K562 (cell line): ENCODE measurements at places on chromosomes 3 and 15. TPM values are rescaled to one million over a fixed set of nuclear protein-coding genes. Genes with fewer than 3 reads are reported as not detected.

- no peak overlapping the region for H3K27ac ChIP-seq
- H3K4me3 ChIP-seq: no peak overlapping the region
- H3K27me3 ChIP-seq: no peaks in the 10 kb centered on the region
- H3K36me3 ChIP-seq: no peaks in the 10 kb centered on the region
- H3K4me1 ChIP-seq: no peaks in the 10 kb centered on the region
- DNase-seq: no peak
Observed at GRCh38 chr15:69170597-69170996, 10.2 kb downstream of the GLCE start.

GRCh38 chr3:78659386-78659987, 1108.3 kb downstream of the ROBO1 start:
- no peak overlapping the region for H3K4me3 ChIP-seq
- no peak overlapping the region for H3K27ac ChIP-seq
- no peaks in the 10 kb centered on the region for H3K4me1 ChIP-seq
- H3K36me3 ChIP-seq: no peaks in the 10 kb centered on the region
- DNase-seq: peak; percentile 8

DNA sequence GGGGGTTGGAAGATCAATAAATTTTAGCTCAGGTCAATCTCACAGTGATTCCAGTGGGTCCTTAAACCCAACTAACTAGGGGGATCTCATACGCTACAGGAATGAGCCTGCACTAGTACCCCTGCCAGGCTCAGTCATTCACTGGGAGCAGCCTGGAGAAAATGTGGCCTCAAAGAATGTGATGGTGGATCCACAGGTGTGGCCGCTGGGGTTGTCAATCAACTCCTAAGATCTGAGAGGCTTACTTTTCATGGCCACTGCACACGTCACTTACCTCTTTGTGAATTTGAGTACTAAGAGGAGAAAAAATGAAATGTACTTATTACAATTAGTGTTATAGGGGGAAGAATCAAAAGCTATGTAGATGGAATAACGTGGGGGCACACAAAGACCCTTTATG, 17.5 kb upstream of the FNDC3B start:
- no peak overlapping the region for H3K4me3 ChIP-seq
- H3K36me3 ChIP-seq: no peaks in the 10 kb centered on the region
- no peak for DNase-seq
- no peaks in the 10 kb centered on the region for H3K4me1 ChIP-seq
- H3K27me3 ChIP-seq: no peaks in the 10 kb centered on the region

ACOX2 gene
- not detected in 2 replicates for total RNA-seq

GRCh38 chr3:71062952-71063772, 520.4 kb downstream of the FOXP1 start:
- DNase-seq: no peak
- no peaks in the 10 kb centered on the region for H3K27me3 ChIP-seq
- peaks cover 30% of the 10 kb centered on the region; the same call in 2 of the 3 replicates for H3K4me1 ChIP-seq
- H3K36me3 ChIP-seq: no peaks in the 10 kb centered on the region
- H3K4me3 ChIP-seq: no peak overlapping the region; the same call in 1 of the 2 replicates

CCDC54 gene
- not detected in 2 replicates for total RNA-seq

GRCh38 chr15:57600197-57600596, 8.5 kb downstream of the MYZAP start:
- no peaks in the 10 kb centered on the region for H3K36me3 ChIP-seq
- H3K27me3 ChIP-seq: peaks cover 20% of the 10 kb centered on the region
- DNase-seq: no peak
- no peak overlapping the region for H3K27ac ChIP-seq
- H3K4me3 ChIP-seq: no peak overlapping the region

DNA sequence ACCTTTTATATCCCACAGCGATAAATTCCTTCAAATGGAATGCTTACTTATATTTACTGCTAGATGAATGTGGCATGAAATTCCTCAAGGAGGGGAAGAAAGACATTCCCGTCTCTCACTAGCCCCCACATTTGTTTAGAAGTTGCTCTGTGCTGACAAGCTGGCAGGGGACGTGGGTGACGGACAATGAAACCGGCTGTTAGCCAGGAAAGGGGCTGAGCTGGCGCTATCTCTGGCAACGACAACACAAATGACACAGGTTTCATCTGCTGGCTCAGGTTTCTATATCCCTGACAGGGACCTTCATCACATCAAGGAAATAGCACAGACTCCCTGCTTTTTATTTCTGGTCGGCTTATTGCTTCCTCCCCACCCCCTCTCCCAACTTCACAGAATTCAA, 15.8 kb downstream of the RUVBL1 start:
- H3K4me1 ChIP-seq: peaks cover 4% of the 10 kb centered on the region; the same call in 1 of the 3 replicates
- no peak overlapping the region for H3K27ac ChIP-seq
- no peaks in the 10 kb centered on the region for H3K27me3 ChIP-seq
- H3K36me3 ChIP-seq: peaks cover 83% of the 10 kb centered on the region
- no peak for DNase-seq

TMCO5A gene
- not detected in 2 replicates for total RNA-seq

GRCh38 chr3:10223676-10224639, 24.3 kb upstream of the TATDN2 start:
- no peaks in the 10 kb centered on the region; the same call in 1 of the 2 replicates for H3K4me1 ChIP-seq
- no peak overlapping the region for H3K4me3 ChIP-seq
- H3K36me3 ChIP-seq: no peaks in the 10 kb centered on the region
- H3K27ac ChIP-seq: no peak overlapping the region
- DNase-seq: no peak

GRCh38 chr3:134901461-134901860, 106.4 kb downstream of the EPHB1 start:
- no peak overlapping the region for H3K27ac ChIP-seq
- no peaks in the 10 kb centered on the region for H3K4me1 ChIP-seq
- no peaks in the 10 kb centered on the region for H3K27me3 ChIP-seq
- H3K4me3 ChIP-seq: no peak overlapping the region
- DNase-seq: no peak
- no peaks in the 10 kb centered on the region for H3K36me3 ChIP-seq

- no peaks in the 10 kb centered on the region for H3K27me3 ChIP-seq
- no peak overlapping the region for H3K4me3 ChIP-seq
- H3K27ac ChIP-seq: no peak overlapping the region
- no peak for DNase-seq
- H3K36me3 ChIP-seq: no peaks in the 10 kb centered on the region
Observed at GRCh38 chr3:25381083-25381482, 47.0 kb upstream of the RARB start.

- H3K27ac ChIP-seq: no peak overlapping the region
- no peak overlapping the region for H3K4me3 ChIP-seq
- H3K4me1 ChIP-seq: peaks cover 6% of the 10 kb centered on the region; the same call in 2 of the 3 replicates
- no peaks in the 10 kb centered on the region for H3K36me3 ChIP-seq
- DNase-seq: no peak
Observed at GRCh38 chr15:63354821-63355650, 26.6 kb downstream of the CA12 start.

GRCh38 chr3:175651716-175652115, 792.6 kb downstream of the NAALADL2 start:
- no peak overlapping the region for H3K4me3 ChIP-seq
- DNase-seq: no peak
- H3K4me1 ChIP-seq: no peaks in the 10 kb centered on the region
- no peaks in the 10 kb centered on the region for H3K36me3 ChIP-seq
- H3K27me3 ChIP-seq: no peaks in the 10 kb centered on the region
- H3K27ac ChIP-seq: no peak overlapping the region

DNA sequence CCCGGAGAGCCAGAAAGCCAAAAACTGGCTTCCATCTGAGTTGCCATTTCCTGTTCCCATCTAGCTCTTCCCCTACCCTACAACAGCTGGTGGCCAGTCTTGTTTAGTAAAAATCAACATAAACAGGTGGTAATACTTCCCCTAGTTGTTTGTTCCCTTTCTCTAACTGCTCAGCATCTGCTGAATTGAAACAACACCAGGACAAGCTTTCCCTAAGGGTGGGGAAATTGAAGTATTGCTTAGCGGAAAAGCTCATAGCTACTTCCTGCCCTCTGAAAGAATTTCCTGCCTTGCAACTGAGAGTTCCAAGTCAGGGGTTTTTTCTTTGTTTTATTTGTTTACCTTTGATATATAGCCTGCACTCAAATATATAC, 66.8 kb downstream of the HMG20A start:
- no peak overlapping the region for H3K27ac ChIP-seq
- peaks cover 26% of the 10 kb centered on the region; the same call in 2 of the 3 replicates for H3K36me3 ChIP-seq
- H3K27me3 ChIP-seq: no peaks in the 10 kb centered on the region
- H3K4me1 ChIP-seq: no peaks in the 10 kb centered on the region

DNA sequence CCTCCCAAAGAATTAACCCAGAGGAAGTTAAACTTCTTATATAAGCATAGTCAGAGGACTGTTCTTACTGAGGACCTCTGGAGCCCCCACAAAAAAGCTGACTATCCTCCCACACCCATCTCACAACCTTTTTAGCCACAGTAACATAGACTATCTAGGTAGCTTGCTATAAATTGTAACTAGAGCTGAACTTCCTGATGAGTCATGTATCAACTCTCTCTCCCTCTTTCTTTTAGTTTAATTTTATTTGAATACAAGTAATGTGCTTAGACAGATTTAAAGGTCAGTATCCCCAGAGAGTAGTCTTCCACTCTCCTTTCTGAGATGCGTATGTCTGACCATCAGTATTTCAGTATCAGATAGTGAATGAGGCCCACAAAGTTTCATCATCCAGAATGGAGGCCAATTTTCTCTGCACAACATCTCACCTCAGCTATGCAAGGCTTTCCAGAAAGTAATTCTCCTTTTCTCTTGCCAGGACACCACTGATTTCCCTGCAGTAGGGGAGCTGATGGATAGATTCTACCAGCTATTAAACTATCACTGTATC, 104.0 kb upstream of the MYRIP start:
- no peaks in the 10 kb centered on the region for H3K36me3 ChIP-seq
- no peaks in the 10 kb centered on the region for H3K27me3 ChIP-seq
- DNase-seq: no peak
- H3K27ac ChIP-seq: no peak overlapping the region
- H3K4me3 ChIP-seq: no peak overlapping the region

GRCh38 chr3:26498271-26498670, 124.3 kb upstream of the LRRC3B start:
- no peak overlapping the region for H3K27ac ChIP-seq
- H3K4me3 ChIP-seq: no peak overlapping the region
- H3K4me1 ChIP-seq: no peaks in the 10 kb centered on the region
- DNase-seq: no peak

DNA sequence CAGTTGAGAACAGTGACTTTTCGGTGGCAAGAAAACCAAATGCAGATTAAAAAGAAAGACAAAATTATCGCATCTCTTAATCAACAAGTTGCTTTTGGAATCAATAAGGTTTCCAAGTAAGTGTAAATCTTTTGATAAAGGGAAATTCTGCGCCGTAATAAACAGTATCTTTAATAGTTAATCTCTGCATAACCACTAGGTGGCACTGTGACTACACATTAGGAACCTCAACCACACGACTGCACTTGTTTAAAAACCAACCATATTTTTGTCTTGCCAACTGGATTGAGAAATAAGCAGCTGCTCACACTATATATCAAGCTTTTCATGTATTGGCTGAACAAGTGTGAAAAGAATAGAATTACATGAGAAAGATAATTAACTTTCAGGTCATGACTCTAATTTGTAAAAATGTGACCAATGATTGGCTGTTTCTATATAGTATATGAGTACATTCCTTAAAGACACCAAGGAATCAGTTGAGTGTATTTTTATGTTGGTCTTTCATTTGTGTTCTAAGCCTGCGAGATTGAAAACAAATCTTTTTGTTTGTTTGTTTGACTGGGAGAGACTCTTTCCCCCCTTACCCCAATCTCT, 72.7 kb downstream of the DZIP3 start:
- peak; percentile 65 for DNase-seq
- H3K36me3 ChIP-seq: no peaks in the 10 kb centered on the region
- H3K4me1 ChIP-seq: no peaks in the 10 kb centered on the region
- H3K27me3 ChIP-seq: no peaks in the 10 kb centered on the region
- no peak overlapping the region for H3K27ac ChIP-seq
- no peak overlapping the region for H3K4me3 ChIP-seq

LRRC34 gene
- not detected in 2 replicates for total RNA-seq

SLC35G2 gene
- total RNA-seq: 2.1 and 3.1 TPM in 2 replicates

GRCh38 chr15:57415602-57416001, 39.3 kb downstream of the CGNL1 start:
- no peak for DNase-seq
- no peaks in the 10 kb centered on the region for H3K36me3 ChIP-seq
- no peak overlapping the region for H3K27ac ChIP-seq
- H3K27me3 ChIP-seq: peaks cover 21% of the 10 kb centered on the region
- no peak overlapping the region for H3K4me3 ChIP-seq

DNA sequence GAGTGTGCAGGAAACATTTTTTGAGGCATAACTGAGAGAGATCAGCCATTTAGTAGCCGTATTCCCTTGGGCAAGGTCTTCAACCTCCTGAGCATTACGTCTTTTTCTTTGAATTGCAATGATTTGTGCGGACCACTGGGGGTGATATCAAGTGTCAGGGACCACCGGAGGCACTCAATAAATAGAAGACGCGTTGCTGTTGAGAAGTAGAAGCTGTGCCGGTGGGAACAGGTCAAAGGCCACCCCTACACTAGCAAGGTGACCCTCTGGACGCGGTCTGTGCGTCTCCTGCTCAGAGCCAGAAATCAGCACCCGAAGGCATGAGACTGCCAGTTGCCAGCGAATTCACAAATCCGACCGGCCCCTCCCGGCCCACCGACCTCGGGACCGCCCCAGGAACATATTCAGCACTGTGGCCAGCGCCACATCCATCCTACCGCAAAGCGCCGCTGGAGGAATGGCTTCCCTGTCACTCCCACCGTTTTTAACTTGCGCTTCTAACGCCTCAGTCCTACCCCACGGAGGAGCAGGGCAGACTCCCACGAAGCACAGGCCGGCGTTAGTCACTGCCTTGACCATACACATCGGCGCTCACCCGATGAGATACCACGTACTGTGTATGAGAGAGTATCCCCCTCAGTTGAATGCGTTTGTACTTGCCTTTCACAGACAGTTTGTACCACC, 1.4 kb upstream of the GHSR start:
- peaks cover 38% of the 10 kb centered on the region for H3K27me3 ChIP-seq
- H3K4me1 ChIP-seq: no peaks in the 10 kb centered on the region
- no peaks in the 10 kb centered on the region for H3K36me3 ChIP-seq
- peak; percentile 23 for DNase-seq
- no peak overlapping the region for H3K27ac ChIP-seq

DNA sequence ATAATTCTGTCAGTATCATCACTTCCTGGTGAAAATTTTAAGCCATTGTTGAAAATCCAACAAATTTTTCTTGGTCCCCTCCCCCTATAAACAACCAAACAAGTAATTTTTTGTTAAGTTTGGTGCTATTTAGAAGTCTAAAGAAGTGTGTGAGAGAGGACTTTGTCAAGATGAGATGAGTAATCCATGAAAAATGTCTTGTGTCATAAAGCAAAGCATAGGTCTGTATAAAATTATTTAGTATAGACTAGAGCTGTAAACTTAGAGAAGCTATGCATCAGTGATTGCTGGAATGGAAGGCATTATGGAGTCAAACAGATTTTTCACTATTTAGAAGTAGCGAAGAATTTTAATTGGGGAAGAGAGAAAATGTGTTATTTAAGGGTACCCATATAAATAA, 31.4 kb downstream of the MAPK6 start:
- H3K4me3 ChIP-seq: no peak overlapping the region
- H3K4me1 ChIP-seq: no peaks in the 10 kb centered on the region
- peaks cover 74% of the 10 kb centered on the region for H3K36me3 ChIP-seq
- no peaks in the 10 kb centered on the region for H3K27me3 ChIP-seq
- DNase-seq: no peak
